ENCODE measurements at places on chromosomes 12 and 14. TPM values are rescaled to one million over a fixed set of nuclear protein-coding genes. Genes with fewer than 3 reads are reported as not detected.

GRCh38 chr12:7021956-7022355 is 3.7 kb upstream of the LPCAT3 start:
- no peak for DNase-seq

DNA sequence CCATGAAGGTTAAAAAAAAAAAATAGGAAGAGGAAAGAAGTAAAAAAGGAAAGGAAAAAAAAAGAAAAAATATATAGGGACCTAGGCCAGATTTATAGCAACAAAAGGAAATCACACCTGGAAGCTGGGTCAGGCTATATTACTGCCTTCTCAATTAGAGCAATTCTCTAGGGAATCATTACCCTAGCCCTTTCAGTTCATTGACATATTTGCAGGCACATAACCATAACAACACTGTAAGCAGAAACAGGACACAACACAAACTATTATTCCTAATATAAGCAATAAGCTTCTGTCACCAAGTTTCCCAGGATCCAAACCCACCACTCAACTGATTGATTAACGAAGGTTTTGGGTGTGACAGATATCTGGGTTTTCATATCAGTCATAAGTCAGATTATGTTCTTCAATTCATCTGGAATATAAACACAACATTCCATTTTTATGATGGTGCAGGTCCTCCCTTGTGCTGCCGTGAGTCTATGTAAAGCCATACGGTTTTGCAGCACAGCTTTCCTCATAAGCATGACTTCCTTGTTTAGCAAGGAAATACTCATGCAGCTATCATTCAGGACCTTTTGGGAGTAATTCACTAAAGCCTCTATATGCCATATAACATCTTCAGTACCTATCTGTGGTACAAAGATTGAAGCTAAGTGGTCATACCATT is 4.2 kb downstream of the PCNX4 start:
- no peak for DNase-seq

DNA sequence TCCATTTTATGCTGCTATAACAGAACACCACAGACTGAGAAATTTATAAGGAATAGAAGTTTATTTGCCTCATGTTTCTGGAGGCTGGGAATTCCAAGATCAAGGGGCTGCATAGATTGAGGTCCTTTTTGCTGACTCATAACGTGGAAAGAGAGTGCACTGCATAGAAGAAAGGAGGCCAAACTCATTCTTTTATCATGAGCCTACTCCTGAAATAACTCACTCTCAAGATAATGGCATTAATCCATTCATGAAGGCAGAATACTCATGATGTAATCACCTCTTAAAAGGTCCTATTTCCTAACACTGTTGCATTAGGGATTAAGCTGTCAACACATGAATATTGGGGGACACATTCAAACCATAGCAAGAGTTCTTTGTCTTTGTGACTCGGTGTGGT is 60.0 kb upstream of the FBXO33 start:
- no peak for DNase-seq

- DNase-seq, result no peak
Observed at GRCh38 chr14:106787626-106788025, 1261.2 kb downstream of the TMEM121 start.

GRCh38 chr14:87566991-87567390 is 426.0 kb downstream of the GALC start:
- DNase-seq, result no peak

- DNase-seq, result no peak
Observed at GRCh38 chr14:40393143-40393542, 960.9 kb upstream of the FBXO33 start.

DNA sequence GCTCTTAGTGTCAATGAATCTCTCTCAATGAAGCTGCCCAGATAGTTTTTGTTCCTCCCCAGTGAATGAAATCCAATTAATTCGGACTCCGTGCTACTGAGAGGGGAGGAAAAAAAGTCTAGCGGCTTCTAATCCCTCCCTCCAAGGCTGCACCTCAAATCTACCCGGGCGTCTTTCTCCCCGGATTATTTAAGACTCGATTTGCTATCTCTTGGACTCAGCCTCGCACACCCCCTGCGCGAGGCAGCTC is 134 bp downstream of the DUSP6 start:
- DNase-seq, result no peak

DNA sequence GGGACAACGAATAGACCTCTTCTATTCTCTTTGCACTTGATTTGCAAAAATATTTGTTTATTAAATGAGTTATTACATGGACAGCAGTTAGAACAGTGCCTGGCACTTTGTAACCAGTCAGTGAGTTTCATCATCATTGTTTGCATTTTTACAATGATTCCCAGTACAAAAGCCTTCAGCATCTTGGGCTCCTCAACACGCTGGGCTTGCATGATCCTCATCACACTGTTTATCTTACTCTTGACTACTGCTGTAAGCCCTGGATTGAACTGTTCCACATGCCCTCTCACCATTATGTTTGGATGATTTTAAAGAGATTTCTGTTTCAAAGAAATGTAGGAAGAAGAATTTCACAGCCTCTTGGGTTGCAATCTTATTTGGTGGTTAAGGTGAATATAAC is 204.3 kb downstream of the PELI2 start:
- no peak for DNase-seq

GRCh38 chr14:89427426-89428172 is 10.6 kb upstream of the FOXN3 start:
- no peak for DNase-seq

GRCh38 chr14:99628887-99629618 is 15.9 kb upstream of the HHIPL1 start:
- peak; percentile 82 for DNase-seq

GRCh38 chr14:76714470-76714869 is 46.8 kb upstream of the VASH1 start:
- DNase-seq, result peak; percentile 22

- no peak for DNase-seq
Observed at GRCh38 chr14:53902307-53902706, 54.3 kb downstream of the BMP4 start.

- DNase-seq, result no peak
Observed at GRCh38 chr12:118325081-118325480, 47.6 kb downstream of the TAOK3 start.

- no peak for DNase-seq
Observed at GRCh38 chr12:119691202-119691810, 23.4 kb downstream of the PRKAB1 start.

DNA sequence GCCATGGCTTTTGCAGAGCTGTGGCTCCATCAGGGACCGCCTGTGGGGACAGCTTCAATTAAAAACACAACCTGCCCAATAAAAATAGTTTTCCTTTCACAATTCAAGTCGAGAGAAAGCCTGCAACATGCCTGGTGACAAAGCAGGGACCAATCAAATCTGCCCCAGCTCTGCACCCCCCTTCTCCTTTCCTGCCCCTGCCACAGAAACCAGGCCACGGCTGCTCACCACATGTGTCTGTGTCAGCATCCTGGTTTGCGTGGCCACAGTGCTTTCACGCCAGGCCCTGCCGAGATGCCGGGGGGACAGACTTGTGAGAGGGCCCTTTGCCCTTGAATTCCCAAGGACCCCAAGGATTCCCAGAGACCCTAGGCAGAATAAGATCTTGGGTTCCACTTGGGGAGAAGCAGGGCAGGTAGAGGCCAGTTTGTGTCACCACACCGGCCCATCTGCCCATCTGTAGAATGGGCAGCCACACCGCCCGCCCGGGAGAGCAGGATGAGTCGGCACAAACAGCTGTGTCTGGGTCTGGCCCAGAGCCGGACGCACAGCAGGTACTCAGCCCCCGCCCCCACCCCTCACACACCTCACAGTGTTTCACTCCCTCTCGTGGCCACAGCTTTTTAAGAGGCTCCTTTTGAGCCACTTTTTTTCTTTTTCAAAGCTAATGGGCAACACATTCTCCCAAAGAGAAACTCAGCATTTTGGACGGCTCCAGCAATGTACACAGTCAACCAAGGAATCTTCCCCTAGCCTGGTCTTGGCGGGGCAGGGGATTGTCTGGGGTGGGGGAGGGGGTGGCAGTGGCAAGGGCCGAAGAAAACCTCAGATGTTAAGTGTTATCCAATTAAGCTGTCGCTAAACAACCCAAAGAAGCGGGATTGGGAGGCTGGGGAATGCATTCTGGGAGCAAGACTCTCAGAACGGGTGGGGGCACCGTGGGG is 41.5 kb downstream of the BCL11B start:
- DNase-seq, result no peak

DNA sequence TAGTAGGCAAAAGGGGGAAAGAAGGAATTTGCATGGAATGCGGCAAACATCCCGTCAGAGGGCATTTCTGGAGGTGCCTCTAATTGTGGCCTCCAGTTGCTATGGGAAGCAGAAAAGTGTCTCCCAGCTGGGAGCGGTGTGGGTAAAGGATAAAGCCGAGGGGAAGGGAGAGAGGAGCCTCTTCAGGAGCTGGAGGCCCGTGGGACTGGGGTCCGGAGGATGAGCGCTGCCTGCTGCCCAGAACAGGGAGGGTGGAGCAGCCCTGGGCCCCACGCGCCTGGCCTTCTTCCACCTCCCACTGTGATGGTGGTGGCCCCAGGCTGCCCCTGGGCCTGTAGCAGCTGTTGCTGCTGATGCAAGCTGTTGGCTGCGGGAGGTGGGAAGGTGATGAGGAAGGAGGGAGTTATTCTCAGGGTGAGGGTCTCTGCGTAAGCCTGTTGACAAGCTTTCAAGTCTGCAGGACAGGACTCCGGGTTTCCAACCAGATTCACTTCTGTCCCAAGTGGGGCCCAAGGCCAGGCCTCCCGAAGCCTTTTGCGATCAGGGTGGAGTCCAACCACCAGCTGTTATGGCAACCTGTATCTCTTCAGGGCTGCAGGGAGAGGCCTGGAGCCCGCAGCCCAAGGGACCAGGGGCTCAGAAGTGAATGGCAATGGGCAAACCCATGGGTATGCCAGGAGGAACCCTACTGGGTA is 19.1 kb upstream of the PGF start:
- DNase-seq, result no peak

DNA sequence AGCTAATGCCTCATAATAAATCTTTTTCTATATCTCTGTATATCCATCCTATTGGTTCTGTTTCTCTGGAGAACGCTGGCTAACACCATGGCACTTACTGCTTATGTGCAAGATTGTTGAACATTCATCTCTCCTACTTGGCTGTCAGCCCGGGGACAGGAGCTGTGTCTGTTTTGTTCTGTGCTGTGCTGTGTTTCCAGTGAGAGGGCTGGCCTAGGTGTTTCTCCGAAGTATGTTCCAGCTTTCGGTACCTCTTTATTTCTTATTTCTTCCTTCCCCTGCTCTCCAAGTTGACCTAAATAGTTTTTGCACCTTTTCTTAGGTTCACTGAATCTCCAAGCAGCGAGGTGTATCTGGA is 18.8 kb upstream of the NR4A1 start:
- peak; percentile 93 for DNase-seq

- no peak for DNase-seq
Observed at GRCh38 chr12:111037047-111037446, 116.7 kb upstream of the MYL2 start.

GRCh38 chr14:67680121-67680602 is 5.7 kb upstream of the VTI1B start:
- no peak for DNase-seq

GRCh38 chr14:95679998-95680735 is 6.1 kb upstream of the TCL1B start:
- DNase-seq, result no peak

- peak; percentile 75 for DNase-seq
Observed at GRCh38 chr14:77988970-77989369, 181.2 kb upstream of the NRXN3 start.

DNA sequence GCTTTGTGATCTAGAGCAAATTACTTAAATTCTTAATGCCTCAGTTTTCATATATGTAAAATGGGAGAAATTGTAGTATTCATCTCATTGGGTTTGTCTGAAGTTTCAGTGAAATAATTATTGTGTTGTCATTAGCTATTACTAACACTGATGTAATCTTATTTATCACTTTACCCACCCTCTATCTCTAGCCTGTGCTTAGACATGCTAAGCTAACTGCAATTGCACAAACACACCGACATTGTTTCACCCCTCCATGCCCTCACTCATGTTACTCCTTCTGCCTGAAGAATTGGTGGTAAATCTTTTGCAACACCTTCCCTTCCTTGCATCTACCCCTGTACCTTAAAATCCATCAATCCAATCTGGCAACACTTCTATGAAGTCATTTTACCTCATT is 241.6 kb downstream of the BCAT1 start:
- no peak for DNase-seq

- no peak for DNase-seq
Observed at GRCh38 chr14:101559624-101560533, 1.4 kb upstream of the DIO3 start.

DNA sequence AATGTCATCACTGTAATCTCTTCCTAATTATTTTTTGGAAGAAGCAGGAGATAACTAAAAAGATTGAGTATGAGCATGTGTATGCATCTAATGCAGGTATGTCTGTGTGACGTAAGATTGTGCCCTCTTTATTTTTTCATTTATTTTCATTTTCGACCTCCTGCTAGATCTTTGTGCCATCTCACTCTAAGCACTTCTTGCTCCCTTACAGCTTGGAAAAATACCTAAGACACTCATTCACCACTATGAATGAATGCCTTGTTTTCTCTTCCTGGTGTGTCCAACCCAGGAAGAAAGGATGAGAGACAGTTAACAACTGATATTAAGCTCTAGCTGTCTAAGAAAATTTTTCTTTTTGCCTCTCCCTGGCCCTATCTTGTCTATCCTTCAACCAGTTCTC is 76.8 kb upstream of the CISTR start:
- DNase-seq, result no peak

GRCh38 chr14:95683793-95684192 is 2.4 kb upstream of the TCL1B start:
- no peak for DNase-seq

- DNase-seq, result no peak
Observed at GRCh38 chr12:608921-609320, 54.3 kb downstream of the NINJ2 start.

DNA sequence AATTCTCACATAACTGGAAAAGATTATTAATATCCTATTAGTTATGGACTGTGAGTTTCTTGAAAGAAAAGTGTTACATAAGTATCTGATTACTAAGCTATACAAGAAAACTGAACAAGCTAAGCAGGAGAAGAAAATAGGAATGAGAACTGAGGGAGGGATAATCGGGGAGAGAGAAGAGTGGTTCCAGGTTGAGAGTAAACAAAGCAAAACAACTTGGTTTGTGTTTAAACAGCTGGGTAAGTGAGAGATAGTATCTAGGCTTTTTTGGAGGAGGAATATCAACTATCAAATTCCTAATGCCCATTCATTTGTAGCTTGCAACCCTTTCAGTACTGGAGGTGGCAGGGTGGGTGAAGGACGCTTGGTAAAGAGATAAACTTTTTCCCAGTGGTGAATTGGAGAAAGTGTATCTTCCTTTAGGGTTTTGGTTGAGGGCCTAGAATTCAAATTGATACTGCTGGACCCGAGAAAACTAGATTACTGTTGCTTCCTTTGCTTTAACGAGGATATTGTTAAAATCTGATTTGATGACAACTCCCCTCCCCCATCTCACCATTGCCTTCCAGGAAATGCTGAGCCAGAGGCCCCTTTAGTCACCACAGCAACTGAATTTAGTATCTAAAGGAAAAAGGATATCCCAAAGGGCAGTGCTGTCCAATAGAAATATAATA is 2.0 kb upstream of the SLC2A3 start:
- DNase-seq, result no peak

Gene RNU7-1
- not detected for total RNA-seq

Gene CPM
- 48.1 TPM for total RNA-seq

Gene SERPINA12
- total RNA-seq, result not detected

Gene BORCS5
- total RNA-seq, result 3.0 TPM

Gene KRT82
- not detected for total RNA-seq

Gene RESF1
- 26.0 TPM for total RNA-seq

Gene MAP1LC3B2
- total RNA-seq, result not detected

Gene HSPA2
- total RNA-seq, result 22.9 TPM

Gene DLGAP5
- not detected for total RNA-seq

Gene SYNDIG1L
- total RNA-seq, result not detected

Gene DLK1
- total RNA-seq, result 7.2 TPM

Gene MDGA2
- not detected for total RNA-seq

Gene MIP
- total RNA-seq, result not detected

Gene SOAT2
- not detected for total RNA-seq

Gene INHBE
- total RNA-seq, result not detected

Gene CAPZA3
- not detected for total RNA-seq

Data from ascending aorta (tissue), 2 donors.